ENCODE measurements at places on chromosomes 12 and 14. TPM values are rescaled to one million over a fixed set of nuclear protein-coding genes. Genes with fewer than 3 reads are reported as not detected.

DNA sequence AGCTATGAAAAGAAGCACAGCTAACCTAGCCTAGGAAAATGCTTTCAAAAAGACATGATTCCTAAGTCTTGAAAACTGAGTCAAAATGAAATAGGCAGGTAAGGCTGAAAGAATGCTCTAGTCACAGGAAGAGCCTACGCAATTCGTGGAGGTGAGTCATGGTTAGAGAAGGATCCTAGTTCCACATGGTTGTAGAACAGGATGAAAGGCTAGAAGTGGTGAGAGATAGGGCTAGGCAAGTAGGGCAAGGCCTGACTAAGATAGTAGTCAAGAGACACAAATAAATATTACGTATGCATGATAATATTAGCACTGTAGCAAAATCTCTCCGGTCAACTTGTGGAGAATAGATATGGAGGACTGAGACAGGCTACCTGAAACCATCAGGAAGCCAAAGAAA lies 47.2 kb downstream of the PLCZ1 start:
- peak; percentile 94 for DNase-seq
- no peaks in the 10 kb centered on the region for H3K36me3 ChIP-seq
- H3K4me3 ChIP-seq = no peak overlapping the region
- H3K27ac ChIP-seq = peak overlapping the region; percentile 78
- no peaks in the 10 kb centered on the region for H3K27me3 ChIP-seq

DNA sequence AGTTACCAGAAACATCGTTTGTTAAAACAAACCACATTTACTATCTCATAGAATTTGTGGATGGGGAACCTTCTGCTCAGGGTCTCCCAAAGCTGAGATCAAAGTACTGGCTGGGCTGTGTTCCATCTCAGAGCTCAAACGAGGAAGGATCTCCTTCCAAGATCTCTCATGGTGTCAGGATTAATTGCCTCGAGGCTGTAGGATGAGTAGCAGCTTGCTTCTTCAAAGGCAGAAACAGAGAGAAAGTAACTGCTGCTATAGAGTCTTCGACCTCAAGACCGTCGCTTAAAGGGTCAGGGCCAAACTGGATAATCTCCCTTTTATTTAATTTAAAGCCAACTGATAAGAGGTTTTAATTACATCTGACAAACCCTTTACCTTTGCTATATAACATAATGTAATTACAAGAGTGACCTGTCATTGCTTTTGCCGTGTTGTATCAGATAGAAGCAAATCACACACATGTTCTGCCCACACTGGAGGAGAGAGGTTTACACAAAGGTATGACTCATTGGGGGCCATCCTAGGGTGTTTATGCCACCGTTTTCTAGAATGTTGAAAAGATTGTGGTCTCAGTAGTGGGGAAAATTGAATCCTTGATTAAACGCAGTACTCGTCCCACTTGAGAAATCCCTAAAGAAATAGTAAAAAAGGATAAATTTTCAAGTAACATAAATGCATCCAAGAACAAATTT lies 868.8 kb upstream of the TMEM132C start:
- no peaks in the 10 kb centered on the region for H3K27me3 ChIP-seq
- no peak overlapping the region for H3K4me3 ChIP-seq
- no peak for DNase-seq

PLA2G1B gene
- not detected for polyA plus RNA-seq

SLC22A17 gene
- polyA plus RNA-seq = 20.4 TPM

TGFB3 gene
- polyA plus RNA-seq = 4.0 TPM

- H3K27ac ChIP-seq = no peak overlapping the region
- H3K36me3 ChIP-seq = no peaks in the 10 kb centered on the region
- DNase-seq = no peak
- no peak overlapping the region for H3K4me3 ChIP-seq
Observed at GRCh38 chr12:121456551-121456950, 56.6 kb downstream of the RNF34 start.
